ENCODE measurements at places on chromosomes 5 and 9.

GRCh38 chr5:179150011-179150410 is 89.8 kb downstream of the ZNF354C start:
- no peak for DNase-seq

- peak; percentile 14 for DNase-seq
Measured at GRCh38 chr9:118992813-118993794, 376.1 kb downstream of the BRINP1 start.

- DNase-seq = peak; percentile 89
Measured at GRCh38 chr9:131046581-131047202, 37.7 kb downstream of the LAMC3 start.

GRCh38 chr9:92850898-92851297 is 26.9 kb downstream of the ZNF484 start:
- no peak for DNase-seq

DNA sequence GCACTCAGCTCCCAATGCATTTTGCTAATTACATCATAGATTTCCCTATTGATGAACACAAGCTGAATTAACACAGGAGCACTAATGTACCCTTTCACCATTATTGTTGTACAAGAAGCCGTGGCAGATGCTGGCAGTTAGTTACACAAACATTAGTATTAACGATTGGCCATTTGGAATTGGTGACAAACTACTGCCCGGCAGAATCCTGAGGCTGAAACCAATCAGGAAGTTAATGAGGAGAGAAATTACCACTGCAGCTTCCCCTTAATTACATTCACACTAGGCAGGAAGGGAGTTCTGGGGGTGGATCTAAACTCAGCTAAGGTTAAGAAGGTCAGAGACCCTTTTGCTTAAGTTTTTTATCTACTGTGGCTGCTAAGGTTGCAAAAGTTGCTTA is 9.6 kb upstream of the DMRT3 start:
- DNase-seq = no peak

- peak; percentile 54 for DNase-seq
Measured at GRCh38 chr9:96021551-96022444, 146.3 kb downstream of the ERCC6L2 start.

DNA sequence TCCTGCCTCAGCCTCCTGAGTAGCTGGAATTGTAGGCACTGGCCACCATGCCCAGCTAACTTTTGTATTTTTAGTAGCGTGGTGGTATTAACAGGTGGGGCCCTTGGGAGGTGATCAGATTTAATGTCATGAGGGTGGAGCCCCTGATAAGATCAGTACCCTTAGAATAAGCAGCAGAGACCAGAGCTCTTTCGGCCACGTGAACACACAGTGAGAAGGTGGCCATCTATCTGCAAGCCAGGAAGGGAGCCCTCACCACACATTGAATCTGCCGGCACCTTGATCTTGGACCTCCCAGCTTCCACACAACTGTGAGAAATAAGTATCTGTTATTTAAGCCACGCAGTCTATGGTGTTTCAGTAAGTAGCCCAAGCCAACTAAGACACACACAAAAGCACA is 22.5 kb downstream of the TBC1D2 start:
- no peak for DNase-seq

- DNase-seq = peak; percentile 55
Measured at GRCh38 chr9:130770679-130771442, 64.2 kb upstream of the ABL1 start.

DNA sequence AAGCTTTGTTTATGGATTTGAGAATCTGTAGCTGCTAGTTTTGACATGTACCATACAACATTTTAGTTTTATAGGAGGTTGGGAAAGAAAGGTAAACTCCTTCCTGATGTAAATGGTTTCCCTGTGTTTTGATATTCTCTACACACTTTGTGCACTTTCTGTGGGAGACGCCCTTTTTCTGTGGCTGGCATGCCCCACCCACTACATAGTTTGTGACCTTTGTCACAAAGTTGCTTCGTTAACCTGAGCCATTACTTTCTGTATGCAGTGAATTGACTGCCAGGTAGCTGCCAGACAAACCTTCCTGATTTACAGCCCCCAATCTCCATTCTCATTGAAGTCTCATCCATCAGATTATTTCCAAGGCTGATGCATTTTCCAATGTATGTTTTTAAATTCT is 90.6 kb downstream of the NLN start:
- DNase-seq = no peak

DNA sequence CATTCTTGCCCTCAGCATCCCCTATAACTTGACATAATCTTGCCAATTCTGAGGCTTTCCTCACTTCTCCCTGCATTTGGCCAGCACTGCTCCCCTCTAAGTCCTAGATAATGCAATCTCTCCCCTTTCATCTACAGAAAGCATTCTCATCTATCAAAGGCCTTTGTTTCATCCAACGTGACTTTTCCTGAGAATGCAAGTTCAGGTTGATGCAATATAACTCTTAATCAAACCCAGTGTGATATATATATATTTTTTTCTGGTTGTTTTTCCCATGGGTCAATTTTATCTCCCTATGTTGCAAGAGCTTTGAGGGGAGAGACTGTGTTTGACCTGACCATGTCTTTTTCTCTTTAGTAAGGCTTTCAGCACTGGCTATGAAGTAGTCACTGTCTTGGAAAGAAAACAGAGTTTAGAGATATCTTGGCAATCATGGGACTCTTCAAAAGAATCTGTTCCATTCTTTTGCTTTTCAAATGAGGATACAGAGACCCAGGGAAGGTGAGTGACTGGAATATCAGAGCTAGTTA is 268.6 kb downstream of the TRPM3 start:
- no peak for DNase-seq

- DNase-seq = no peak
Measured at GRCh38 chr9:27394154-27394825, 97.3 kb upstream of the EQTN start.

- no peak for DNase-seq
Measured at GRCh38 chr5:39758426-39758825, 333.6 kb upstream of the DAB2 start.

DNA sequence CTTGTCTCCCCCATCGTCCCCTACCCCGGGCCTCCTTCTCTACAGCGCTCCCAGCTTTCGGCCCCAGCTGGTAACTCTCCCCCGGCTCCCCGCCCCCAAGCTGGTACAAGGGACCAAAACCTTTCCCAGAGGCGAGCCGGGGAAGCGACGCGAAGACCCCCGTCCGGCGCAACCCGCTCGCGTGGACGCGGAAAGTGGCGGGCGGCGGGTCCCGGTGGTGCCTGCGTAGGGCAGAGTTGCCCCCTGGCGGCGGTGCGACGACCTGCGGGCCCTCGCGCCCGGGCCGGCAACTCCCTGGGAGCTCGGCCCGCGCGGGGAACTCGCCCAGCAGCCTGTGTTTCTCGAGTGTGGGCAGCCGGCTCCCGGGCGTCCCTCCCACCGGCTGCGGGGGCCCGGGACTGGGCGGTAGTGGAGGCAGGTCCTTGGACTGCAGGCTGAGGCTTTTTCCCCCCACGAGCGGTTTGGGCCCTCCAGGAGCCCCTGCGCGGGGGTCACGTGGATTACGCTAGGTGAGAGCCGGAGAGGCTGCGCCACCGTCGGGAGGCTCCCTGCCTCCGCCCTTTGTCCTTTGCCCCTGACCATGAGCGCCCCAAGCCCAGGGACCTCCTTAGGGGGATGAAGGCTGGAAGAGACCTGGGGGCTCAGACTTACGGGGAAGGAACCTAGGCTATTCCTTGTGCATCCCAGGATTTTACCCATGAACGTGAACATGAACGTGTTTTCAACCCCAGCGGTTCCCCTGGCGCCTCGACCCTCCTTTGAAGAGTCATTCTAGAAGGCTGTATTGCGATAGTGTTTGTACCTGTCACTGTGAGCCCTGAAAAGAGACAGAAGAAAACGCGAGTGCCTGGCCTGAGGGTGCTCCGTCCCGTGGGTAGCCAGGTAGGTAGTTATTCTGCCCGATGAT is 2.9 kb upstream of the FOXD1 start:
- DNase-seq = peak; percentile 44

DNA sequence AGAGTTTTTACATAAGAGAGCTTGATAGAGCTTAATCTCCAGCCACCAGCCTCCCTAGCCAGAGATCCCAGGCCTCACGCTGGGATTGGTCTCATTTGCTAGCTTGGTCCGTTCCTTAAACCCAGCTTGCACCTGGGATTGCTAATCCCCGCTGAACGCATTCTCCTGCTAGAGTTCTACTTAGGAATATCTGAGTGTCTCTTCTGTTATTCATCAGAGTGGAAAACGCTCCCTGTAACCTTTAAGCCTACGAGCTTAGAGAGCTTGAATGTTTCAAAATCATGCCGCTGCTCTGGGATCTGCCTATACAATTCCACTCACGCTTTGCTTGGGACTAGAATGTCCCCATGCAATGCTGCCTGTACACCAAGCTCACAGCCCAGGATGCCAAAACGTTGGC is 201.8 kb downstream of the NSG2 start:
- DNase-seq = no peak

DNA sequence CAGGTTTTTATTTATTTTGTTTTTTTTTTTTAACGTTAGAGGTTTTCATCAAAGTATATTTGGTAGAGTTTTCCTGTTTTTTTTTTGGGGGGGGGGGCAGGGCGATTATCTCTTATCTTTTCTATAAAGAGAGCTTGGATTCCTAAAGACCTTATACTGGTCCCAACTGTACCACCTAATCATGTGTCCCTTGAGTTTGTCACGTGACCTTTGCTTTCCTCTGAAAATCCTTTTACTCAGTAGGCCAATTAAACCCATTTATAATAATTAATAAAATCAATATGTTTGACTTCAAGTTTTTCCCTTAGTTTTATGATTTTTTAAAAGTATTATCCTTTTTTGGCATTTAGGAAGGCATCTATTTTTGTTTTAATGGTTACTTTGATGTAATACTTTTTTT is 286.4 kb downstream of the AOPEP start:
- DNase-seq = no peak

GRCh38 chr5:154031937-154032489 is 6.7 kb downstream of the FAM114A2 start:
- DNase-seq = no peak

- no peak for DNase-seq
Measured at GRCh38 chr9:132858751-132859150, 19.3 kb downstream of the AK8 start.

DNA sequence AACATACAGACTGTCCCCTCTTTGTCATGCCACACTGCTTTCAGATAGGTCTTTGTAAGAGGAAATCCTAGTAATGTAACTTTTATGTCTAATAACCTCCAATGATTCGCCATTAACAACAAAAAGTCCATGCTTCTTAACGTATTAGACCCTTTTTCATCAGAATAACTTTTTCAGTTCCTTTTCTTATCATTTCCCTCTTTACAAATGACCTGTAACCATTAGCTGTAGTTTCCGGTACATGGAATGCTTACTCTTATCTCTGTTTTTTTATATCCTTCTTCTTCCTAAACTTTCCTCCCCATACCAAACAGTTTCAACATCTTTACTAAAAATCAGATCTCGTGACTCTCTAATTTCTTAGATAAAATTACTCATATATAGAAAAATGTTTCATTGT is 268.9 kb upstream of the TYRP1 start:
- DNase-seq = no peak

DNA sequence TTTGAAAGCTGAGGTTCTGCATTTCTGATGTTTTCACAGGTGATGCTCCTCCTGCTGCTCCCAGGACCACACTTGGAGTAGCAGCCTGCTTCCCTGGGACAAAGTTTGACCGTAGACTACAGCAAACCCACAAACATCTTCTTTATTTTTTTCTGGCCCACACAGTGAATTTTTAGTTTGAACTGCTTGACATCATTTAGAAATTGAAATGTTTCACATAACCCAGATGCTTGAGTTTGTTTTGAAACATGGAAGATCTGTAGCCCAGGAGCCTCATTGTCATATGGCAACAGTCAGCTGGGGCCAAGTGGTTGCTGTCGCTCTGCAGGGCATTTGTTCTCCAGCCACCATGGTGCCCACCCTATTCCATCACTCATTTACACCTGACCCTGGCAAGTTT is 8.4 kb downstream of the SH3TC2 start:
- DNase-seq = no peak

- no peak for DNase-seq
Measured at GRCh38 chr9:13461414-13461991, 182.0 kb upstream of the MPDZ start.

DNA sequence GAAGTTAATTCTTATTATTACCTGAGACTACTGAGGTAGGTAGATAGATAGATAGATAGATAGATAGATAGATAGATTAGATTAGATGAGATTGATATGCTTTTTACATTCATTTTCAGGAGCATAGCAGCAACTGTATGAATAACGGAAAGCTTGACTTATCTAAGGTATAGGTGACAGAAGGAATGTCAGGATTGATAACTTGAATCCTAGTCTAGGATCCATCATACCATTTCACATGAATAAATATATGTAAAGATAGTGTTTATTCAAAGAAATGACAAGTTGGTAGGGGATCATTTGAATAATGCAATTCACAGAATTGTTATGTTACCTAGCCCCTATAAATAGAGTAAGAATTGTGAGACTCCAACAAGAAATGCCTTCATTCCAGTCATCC is 1008.2 kb downstream of the CDH12 start:
- no peak for DNase-seq

DNA sequence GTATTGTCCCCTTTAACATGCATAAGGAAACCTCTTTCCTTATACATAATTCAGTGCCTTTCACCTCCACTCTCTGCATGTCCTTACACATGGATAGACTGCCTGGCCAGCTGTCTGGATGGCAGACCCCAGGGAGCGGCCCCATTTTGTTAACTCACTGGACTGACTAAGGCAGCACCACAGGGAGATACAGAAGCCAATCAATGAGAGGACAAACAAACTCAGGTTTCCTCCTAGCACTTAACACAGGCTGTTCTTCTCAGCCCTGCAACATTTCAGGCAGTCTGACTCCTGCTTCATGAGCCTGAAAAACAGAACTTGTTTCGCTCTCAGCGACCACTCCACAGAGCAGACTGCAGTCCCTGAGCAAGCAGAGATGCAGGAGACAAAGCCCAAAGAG is 135.4 kb upstream of the RASEF start:
- DNase-seq = no peak

DNA sequence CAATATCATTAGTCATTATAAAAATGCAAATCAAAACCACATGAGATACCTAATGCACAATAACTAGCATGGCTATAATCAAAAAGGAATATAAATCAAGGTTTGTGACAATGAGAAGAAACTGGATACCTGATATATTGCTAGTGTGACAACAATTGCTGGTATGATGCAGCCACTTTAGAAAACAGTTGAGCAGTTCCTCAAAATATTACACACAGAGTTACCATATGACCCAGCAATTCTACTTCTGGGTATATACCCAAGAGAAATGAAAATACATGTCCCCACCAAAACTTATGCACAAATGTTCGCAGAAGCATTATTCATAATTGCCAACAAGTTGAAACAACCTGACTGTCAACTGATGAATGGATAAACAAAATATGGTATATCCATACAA is 339.7 kb upstream of the POU5F2 start:
- no peak for DNase-seq

Measured in iPS-NIHi11 (cell line).